ENCODE measurements at places on chromosomes 11 and 22.

DNA sequence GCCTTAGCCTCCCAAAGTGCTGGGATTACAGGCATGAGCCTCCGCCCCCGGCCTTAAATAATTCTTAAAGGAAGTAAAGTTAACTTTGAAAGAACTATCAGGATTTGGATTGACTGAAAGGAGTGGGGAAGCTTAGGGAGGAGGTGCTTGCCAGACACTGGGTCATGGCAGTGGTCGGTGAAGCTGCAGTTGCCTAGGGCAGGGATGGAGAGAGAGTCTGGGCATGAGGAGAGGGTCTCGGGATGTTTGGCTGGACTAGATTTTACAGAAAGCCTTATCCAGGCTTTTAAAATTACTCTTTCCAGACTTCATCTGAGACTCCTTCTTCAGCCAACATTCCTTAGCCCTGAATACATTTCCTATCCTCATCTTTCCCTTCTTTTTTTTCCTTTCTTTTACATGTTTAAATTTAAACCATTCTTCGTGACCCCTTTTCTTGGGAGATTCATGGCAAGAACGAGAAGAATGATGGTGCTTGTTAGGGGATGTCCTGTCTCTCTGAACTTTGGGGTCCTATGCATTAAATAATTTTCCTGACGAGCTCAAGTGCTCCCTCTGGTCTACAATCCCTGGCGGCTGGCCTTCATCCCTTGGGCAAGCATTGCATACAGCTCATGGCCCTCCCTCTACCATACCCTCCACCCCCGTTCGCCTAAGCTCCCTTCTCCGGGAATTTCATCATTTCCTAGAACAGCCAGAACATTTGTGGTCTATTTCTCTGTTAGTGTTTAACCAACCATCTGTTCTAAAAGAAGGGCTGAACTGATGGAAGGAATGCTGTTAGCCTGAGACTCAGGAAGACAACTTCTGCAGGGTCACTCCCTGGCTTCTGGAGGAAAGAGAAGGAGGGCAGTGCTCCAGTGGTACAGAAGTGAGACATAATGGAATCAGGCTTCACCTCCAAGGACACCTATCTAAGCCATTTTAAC, at the start of gene NNMT:
NNMT (plus strand) TSS at position 724 of the 929 bp plus-strand sequence; CDS start at position 882, 158 bp downstream.
- DNase-seq, result peak; percentile 77

GRCh38 chr22:20998411-20999336, 3.2 kb downstream of the THAP7 start:
- DNase-seq, result no peak

- DNase-seq, result no peak
Observed at GRCh38 chr11:73414977-73415651, 38.9 kb downstream of the RELT start.

DNA sequence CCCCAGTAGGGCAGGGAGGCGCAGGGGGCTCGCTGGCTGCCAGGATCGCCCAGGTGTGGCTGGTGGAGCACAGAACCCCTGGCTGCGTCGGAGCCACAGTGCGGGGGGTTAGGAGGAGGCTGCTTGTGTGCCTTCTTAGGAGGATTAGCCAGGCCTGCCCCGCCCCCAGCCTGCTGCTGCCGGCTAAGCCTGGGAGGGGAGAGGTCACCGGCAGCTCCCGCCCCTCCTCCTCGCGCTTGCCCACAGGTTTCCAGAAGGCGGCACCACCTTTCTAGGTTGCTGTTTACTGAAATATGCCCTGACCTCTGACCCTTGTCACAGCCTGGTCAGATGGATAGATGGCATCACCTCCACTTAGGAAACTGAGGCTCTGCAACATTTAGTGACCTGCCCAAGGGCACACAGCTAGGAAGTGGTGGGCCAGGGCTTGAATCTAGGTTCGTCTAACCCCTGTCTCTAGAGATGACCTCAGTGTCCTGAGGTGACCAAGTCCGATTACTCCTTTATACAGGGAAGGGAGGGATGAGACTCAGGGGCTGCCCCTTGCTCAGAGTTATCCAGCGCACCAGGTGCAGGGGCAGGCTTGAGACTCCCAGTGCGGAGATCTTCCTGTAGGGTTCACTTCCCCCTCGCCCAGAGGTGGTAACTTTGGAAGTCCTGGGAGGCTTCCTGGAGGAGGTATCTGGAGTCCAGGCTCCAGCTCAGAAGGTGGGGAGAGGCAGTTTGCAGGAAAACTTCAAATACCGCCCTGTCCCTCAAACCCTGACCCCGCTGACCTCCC, 44.0 kb downstream of the MYO7A start:
- no peak for DNase-seq

DNA sequence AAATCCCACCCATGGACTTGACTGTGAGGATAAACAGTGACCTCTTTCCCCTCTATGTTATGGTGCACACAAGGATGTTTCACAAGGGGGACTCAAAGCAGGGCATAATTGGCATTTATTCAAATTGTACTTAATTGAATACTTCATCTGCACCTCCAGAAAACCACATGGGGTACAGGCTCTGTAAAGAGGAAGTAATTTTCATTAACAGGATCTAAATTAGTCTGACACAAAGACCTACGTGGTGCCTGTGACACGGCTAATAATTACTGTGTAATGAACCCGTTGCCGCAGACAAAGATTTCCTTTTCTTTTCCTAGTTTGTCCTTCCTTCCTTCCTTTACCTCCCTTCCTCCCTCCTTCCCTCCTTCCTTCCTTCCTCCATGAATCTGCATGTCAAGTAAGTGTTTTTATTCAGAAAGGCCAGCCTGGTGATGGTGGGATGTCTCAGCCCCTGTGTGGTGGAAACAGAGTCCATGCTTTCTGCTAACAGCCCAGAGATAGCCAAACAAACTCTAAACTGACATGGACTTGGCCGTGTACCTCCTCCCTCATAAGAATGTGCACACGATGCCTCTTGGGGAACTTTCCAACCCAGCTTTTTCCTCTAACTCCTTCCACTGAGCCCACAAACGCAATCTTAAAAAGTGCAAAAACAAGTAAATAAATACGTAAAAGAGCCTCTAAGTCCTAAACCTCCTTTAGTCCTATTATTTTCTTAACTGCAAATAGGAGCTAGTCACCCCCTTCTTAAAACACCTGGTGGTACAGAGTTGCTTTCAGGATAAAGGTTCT, 118.8 kb downstream of the INSC start:
- DNase-seq, result no peak

GRCh38 chr11:13256216-13256615, 21.4 kb upstream of the BMAL1 start:
- DNase-seq, result no peak

DNA sequence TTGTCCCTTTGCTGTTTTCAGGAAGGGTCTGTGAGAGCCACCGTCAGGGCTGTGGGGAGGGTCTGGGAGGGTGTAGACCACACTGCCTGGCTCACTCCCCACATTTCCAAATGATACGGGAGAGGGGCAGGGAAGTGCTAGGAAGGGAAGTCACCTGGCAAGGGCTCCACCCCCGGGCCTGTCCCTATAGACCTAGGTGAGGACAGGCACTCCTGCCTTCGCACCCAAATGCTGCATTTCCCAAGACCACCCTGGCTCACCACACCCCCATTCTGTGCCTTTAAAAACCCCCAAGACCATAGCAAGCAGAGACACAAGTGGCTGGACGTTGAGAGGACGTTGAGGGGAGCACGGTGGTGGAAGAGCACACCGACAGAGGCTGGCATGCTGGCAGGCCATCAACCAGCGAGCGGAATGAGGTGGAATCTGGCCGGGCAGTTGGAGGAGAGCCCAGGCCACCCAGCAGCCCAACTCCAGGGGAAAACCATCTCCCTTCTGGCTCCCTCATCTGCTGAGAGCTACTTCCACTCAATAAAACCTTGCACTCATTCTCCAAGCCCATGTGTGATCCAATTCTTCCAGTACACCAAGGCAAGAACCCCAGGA, 45.7 kb downstream of the GNB1L start:
- DNase-seq, result no peak

GRCh38 chr11:133127741-133128140, 404.6 kb downstream of the OPCML start:
- no peak for DNase-seq

DNA sequence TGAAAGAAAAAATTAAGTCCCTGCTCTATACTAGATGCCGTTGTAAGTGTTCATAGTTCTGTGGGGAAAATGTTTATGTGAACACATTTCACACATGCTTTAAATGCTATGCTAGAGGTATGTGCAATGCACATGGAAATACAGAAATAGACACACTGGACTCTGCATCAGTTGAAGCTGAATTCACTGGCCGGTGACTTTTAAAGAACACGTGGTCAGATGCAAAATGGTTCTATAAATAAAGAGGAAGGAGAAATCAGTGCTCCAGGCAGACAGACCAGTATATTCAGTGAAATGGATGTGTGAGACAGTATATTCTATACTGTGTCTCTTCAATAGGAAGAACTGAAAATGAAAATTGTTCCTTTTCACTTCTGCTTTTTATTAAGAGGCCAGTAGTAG, 29.9 kb downstream of the TRPC6 start:
- DNase-seq, result no peak

DNA sequence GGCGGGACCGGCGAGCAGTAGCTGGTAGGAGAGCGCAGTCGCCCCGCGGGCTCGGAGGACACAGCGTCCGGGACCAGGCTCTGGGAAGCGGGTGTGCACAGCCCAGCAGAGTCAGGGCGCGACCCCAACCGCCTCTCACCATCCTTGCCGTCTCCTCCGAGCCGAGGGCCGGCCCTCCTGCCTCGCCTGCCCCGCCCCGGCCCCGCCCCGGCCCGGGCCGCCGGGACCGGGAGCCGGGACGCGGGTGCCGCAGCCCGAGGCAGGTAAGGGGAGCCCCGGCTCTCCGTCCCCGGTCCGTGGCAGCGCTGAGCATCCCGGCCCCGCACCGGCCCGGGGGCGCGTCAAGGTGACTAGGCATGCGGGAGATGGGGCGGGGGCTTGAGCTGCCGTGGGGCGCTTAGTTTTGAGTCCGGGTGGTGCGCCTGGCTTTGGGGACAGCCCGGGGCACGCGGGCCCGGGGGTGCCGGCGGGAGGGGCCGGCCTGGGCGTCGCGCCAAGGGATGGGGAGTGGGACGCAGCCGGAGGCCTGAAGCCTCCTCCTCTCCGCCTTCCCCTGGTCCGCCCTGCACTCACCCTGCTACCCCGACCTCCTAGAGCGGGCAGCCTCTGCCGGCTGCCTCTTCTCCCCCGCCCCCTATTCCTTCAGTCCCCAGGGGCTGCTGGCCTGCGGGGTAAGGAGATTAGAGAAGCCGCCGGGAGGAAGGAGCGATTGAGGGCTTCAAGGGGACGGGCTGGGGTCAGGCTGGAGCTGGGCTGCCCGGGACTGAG, at the start of gene ABCG4:
ABCG4 (plus strand) TSS at position 35 of the 768 bp plus-strand sequence. CDS start 914 bp downstream, outside the sequence.
- no peak for DNase-seq

DNA sequence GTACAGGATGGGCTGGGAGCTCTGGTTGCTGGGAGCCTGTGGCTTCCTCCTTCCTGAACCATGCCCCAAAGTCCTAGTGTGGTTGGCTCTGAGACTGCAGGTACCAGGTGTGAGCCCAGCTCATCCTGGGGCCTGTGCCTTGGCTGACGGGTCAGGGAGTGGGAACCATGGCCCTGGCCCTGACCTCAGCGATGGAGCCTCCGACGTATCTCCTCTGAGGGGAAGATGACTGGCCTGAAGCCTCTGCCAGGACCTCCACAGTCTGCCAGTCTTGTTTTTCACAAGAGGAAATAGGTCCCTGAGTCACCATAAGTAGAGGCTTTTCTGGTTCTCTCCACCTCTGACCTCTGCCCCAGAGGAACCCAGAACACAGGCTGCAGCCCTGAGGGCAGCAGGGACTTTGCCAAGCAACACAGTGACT, 3.4 kb downstream of the RCE1 start:
- no peak for DNase-seq

- no peak for DNase-seq
Observed at GRCh38 chr22:48937032-48937639, 890.5 kb downstream of the BRD1 start.

- DNase-seq, result no peak
Observed at GRCh38 chr22:20180245-20180630, 29.4 kb upstream of the CCDC188 start.

DNA sequence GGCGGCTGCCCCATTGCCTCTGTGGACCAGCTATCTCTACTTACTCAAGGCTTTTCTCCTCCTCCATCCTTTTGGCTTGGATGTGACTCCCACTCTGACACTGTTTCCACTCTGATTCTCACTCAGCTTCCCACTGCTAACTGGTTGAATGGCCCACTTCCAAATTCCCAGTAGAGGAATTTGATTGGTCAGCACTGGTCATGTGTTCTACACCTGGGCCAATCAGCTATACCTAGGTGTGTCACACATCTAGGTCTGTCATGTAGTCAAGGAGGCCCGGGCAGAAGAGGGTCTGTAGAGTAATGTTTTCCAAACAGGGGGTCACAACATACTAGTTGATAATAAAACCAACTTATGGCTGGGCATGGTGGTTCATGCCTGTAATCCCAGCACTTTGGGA, 53.3 kb downstream of the TPBGL start:
- no peak for DNase-seq

GRCh38 chr11:58926251-58926650, 13.0 kb upstream of the GLYATL1 start:
- no peak for DNase-seq
